Mesenteric fat pad (tissue), 1 donor: ENCODE measurements at places on chromosomes 5 and 9.

DNA sequence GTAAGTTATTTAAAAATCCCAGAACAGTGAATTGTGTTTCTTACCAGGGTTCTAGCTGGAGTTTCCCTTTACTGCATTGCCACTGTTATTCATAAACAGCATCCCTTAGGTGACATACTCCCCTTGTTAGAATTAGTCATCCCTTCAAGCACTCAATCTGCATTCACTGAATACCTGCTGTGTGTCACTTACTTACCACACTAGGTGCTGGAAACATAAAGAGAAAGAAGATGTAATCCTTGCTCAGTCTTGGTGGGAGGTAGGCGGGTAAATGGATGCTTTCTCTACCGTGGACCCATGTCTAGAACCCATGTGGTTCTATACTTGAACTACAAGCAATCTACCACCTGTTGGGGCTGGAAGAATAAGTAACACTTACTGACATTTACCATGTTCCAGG is 371.6 kb downstream of the KDM4C start:
- DNase-seq: no peak

DNA sequence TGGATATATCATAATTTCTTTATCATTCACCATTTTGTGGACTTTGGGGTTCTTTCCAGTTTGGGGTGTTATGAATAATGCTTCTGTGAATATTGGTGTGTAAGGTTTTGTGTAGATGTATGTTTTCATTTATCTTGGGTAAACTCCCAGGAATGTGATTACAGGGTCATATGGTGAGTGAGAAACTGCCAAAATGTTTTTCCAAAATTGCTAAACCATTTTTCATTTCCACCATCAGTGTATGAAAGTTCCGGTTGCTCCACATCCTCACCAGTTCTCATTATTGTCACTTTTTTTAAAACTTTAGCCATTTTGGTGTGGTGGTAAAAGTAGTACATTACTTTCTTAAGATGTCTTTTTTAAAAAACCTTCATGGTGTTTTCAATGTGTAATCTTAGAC is 152.9 kb downstream of the NIPBL start:
- DNase-seq: no peak

GRCh38 chr9:75087289-75087823 is 599 bp downstream of the NMRK1 start:
- DNase-seq: no peak

- no peak for DNase-seq
Measured at GRCh38 chr5:122314036-122314435, 2.0 kb downstream of the SNCAIP start.

DNA sequence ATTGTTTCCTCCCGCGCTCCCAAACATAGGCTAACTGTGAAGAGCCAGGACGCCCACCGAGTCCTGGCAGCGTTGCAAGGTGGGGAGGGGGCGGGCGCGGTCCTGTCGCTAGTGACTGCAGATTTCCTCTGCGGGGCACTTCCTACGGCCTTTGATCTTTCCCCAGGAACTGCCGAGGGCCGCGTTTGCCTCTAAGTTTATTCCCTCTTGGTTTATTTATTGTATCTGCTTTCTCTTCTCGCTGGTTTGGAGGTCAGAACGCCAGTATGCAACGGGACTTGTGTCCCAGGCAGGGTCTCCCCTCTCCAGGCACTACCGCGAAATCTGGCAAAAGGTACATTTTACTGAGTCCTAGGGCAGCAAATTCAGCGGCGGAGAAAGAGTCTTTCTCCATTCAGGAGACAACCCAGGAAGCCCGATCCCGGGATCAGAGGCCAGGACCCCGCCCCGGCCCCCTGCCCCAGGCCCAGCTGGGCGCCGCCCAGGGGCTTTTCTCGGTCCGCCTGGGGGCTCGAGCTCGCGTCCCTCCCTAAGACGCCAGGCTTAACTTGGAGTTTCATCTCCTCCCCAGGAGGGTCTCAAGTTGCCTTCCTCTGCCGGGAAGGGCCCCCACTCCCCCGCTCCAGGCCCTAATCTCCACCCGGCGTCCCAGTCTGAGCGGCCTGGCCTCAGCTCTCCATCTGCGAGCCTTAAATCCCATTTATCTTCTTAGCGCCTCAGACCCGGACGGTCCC is 884 bp upstream of the EGFLAM start:
- no peak for DNase-seq

- DNase-seq: no peak
Measured at GRCh38 chr5:143800715-143801114, 11.2 kb upstream of the HMHB1 start.

GRCh38 chr5:164237486-164237885 is 732.1 kb downstream of the MAT2B start:
- DNase-seq: no peak

DNA sequence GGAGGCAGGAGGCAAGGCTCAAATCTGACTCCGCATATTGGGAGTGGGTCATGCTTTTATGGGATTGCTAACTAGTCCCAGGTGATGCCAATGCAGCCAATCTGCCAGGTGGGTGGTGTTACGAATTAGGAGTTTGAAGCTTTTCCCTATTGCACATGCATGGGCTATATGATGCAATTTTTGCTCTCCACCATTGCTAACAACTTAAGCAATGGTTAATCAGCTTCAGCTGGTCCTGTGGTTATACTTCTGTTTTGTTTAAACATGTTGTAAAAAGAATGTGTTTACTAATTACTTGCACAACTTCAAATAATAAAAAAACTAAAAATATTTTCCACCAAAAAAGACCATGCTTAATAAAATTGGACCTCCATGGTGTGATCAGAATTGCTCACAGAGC is 55.7 kb downstream of the SHC3 start:
- no peak for DNase-seq

GRCh38 chr9:131839281-131840084 is 99.6 kb upstream of the RAPGEF1 start:
- no peak for DNase-seq

DNA sequence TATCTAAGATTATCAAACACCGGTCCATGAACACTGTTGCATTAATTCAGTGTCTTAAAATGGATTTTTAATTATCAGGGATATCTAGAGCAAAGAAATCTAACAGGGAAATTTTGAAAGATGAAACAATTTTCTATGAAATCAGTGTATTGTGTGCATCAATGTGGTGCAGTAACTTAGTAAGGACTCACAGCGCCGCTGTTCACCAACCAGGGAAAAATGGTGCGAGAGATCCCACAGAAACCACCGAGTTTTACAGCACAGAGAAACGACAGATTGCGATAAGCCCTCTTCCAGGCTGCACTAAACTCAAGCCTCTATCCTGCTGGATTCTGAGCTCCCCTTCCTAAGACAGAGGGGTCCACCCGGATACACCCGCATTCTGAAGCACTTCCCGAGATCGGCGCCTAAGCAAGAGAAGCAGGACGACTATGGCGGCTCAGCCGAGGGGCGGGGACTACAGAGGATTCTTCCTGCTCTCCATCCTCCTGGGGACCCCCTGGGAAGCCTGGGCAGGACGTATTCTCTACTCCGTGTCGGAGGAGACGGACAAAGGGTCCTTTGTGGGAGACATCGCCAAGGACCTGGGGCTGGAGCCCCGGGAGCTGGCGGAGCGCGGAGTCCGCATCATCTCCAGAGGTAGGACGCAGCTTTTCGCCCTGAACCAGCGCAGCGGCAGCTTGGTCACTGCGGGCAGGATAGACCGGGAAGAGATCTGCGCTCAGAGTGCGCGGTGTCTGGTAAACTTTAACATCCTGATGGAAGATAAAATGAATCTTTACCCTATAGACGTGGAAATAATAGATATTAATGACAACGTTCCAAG is at the start of gene PCDHGA7:
Gene PCDHGA7, plus strand, starts transcription at position 274 of the 826 bp plus-strand sequence. Its CDS starts 158 bp downstream, at position 432.
- no peak for DNase-seq
